ENCODE measurements at places on chromosomes 6 and 20.

GRCh38 chr20:63154395-63154794 is 61.5 kb downstream of the YTHDF1 start:
- no peak for DNase-seq

GRCh38 chr6:15303162-15303919 is 57.5 kb downstream of the JARID2 start:
- no peak for DNase-seq

DNA sequence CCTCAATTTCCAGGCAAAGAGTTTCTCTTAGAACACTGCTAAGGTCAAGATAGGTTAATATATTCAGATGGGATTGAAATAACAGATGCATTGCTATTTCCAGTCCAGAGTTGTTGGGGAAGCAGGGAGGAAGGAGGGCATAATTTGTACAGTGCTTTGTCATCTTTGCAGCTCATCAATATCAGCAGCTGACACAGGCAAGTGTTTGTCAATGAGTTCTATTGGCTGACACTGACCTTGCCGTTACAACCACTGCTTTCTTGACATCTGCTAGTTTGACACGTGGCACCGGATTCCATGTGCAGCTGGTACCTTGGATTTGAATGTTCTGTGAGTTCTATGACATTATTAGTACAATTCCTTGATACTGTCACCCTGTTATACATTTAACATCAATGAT is 28.0 kb upstream of the MLIP start:
- no peak for DNase-seq

- DNase-seq = no peak
Measured at GRCh38 chr6:155050311-155050710, 55.2 kb downstream of the TIAM2 start.

GRCh38 chr6:169935348-169935718 is 183.9 kb downstream of the ERMARD start:
- no peak for DNase-seq

DNA sequence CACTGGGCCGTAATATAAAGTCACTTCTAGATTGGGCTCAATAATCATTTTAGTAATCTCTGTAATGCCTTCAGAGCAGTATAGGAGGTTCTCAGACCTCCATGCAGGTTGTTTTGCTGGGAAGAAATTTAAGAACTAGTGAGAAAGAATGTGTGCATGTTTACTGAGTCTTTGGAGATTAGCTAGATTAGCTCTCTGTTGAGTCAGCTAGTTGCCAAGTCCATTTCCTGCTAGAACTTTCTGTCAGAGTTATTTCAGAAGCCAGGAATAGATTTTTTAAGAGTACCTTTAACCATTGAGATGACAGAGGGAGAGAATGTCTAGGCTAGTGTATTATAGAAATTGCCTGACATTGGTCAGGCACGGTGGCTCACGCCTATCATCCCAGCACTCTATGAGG is 33.3 kb downstream of the ORC3 start:
- no peak for DNase-seq

GRCh38 chr6:43861212-43861894 is 91.3 kb downstream of the VEGFA start:
- no peak for DNase-seq

- DNase-seq = no peak
Measured at GRCh38 chr6:53431704-53432103, 83.0 kb upstream of the ELOVL5 start.

- no peak for DNase-seq
Measured at GRCh38 chr6:43671011-43671800, 16.4 kb downstream of the MRPS18A start.

DNA sequence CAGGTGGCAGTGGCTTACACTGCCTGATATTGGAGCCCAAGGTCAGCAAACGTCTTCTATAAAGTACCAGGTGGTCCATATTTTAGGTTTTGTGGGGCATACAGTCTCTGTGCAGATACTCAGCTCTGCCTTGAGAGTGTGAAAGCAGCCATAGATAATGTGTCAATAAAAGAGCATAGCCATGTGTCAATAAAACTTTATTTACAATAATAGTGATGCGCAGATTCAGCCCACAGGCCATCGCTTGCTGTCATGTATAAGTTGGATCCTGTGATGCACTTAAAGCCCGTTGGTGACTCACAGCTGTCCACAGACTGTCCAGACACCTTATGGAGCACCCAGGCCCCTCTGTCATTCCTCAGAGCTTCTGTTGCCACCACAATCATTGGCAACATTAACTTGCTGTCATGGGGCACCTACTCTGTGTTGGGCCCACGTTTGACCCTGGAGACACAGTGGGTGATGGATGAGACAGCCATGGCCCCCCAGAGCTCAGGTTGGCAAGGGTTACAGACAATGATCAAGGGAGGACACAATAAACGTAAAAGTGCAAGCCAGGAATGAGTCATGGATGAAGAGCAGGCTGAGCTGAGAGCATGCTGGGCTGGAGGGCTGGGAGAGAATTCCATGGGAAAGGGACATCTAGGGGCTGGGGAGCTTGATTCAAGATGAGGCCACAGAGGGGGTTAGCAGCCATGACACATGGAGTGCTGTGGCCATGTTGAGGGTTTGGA is 173.6 kb downstream of the TAF4 start:
- DNase-seq = no peak

- DNase-seq = no peak
Measured at GRCh38 chr6:44278774-44279697, 8.8 kb downstream of the TMEM151B start.

- DNase-seq = no peak
Measured at GRCh38 chr6:10194816-10195672, 219.8 kb downstream of the TFAP2A start.

DNA sequence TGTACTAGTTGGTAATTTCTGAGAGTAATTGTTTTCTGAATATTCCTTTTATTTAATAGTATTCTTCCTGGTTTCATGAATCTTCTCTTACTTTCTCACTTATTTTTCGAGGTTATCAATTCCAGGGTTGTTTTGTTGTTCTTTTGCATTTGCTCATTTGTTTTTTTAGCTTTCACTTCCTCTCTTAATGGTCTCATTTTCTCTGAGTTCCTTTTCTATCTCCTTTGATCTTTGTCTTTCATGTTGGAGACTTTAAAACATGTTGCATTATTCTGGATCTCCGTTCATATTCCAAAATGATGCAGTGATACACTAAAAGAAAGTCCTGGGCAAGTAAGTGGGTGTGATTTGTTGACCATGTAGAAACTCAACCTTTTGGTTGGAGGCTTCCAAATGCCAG is 345.3 kb upstream of the SLC35B3 start:
- no peak for DNase-seq

DNA sequence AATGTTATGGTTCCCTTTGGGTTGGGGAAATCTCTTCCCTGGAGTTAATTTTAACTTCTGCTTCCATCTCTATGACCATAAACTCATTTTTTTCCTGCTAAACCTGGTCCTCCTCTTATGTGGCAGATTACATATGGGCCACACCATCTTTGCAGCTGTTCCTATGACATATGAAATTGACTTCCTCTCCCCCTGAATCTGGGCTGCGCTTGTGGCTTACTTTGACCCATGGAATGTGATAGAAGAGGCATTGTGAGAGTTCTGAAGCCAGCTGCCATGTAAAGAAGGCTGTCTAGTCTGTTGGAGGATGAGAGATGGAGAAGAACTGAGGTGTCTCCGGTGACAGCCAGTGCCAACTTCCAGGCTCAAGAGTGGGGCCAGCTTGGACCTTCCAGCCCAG is 100.1 kb downstream of the CDC5L start:
- DNase-seq = no peak

- DNase-seq = no peak
Measured at GRCh38 chr6:18507561-18507960, 120.4 kb downstream of the RNF144B start.

- no peak for DNase-seq
Measured at GRCh38 chr6:135921188-135921587, 69.7 kb downstream of the PDE7B start.

GRCh38 chr6:3391902-3392458 is 64.9 kb downstream of the SLC22A23 start:
- no peak for DNase-seq

All from neuronal stem cell (in vitro differentiated cells).